ENCODE measurements at places on chromosomes 13 and 19.

- DNase-seq: no peak
Measured at GRCh38 chr13:28586439-28587173, 72.3 kb upstream of the POMP start.

DNA sequence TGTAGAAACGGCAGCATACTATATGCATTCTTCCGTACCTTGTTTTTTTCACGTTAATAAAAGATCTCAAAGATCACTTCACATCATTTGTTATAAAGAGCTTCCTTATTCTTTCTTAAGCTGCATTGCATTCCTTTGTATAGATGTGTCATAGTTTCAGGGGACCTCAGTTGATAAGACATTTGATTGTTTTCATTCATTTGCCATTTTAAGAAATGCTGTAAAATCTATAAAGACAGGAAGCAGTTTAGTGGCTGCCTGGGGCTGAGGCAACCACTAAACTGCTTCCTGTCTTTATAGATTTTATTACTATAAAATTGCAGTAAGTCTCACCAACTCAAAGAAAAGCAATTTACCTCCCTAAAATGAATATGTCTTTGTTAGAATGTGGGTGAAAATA, 59.4 kb downstream of the ZDHHC20 start:
- no peak for DNase-seq

DNA sequence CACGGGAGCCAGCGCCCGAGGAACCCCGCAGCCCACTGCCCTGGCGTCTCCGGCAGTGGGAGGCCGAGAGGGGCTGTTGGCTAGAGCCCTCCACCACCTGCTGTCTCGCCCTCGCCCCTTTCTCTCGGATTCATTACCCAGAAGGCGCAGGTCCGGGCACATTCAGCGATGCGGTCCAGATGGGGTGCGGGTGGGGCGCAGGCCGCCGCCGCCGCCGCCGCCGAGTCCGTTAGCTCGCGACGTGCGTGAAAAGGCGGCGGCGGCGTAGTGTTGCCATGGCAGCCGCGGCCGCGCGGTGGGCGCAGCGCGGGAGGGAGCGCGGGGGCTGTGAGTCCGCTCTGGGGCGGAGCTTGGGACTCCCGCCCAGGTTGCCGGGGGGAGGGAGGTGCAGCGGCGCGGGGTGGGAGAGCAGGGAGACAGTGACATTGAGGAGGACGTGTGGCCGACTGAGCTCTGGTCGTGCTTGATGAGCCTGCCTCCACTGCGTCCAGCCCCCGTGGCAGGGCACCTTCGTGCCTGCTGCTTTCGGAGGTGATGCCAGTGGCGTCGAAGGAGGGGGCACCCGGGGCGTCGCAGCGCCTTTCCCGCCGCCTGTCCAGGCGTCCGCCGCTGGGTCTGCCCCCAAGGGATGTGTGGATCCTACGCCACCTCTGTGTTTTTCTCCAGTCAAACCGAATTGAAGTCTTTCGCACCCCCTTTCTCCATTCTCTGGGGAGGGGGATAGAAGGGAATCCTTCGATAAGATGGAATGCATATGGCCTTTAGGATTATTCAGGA, at the start of gene KATNAL1:
Gene KATNAL1 (minus strand): TSS at position 358 of the 777 bp plus-strand sequence. CDS start 23,774 bp downstream, outside the sequence.
- DNase-seq: peak; percentile 59

- no peak for DNase-seq
Measured at GRCh38 chr19:38569368-38569983, 48.3 kb downstream of the MAP4K1 start.

- peak; percentile 91 for DNase-seq
Measured at GRCh38 chr19:47240996-47241918, 10.3 kb upstream of the BBC3 start.

- no peak for DNase-seq
Measured at GRCh38 chr19:16013851-16014840, 62.1 kb upstream of the TPM4 start.

- DNase-seq: no peak
Measured at GRCh38 chr13:112688560-112689302, 1.1 kb upstream of the ATP11A start.

GRCh38 chr19:38317104-38317612, 1.4 kb upstream of the YIF1B start:
- DNase-seq: no peak

- DNase-seq: no peak
Measured at GRCh38 chr13:21548577-21548976, 55.4 kb downstream of the MICU2 start.

DNA sequence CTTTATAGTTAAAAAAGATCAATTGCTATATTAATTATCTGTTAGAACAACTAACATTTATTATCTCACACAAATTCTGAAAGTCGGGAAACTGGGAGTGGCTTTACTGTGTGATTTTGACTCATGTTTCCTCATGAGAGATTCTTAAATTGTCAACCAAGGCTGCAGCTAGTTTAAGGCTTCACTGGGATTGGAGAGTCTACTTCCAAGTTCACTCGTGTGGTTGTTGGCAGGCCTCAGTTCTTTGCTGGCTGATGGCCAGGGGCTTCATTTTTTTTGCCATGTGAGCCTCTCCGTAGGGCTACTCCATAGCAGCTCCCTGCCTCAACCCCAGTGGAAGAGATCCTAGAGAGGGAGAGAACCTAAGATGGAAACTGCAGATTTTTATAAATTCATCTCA, 24.5 kb upstream of the LPAR6 start:
- DNase-seq: no peak
